GOT3 (cell line): ENCODE measurements at places on chromosomes 7 and 10.

DNA sequence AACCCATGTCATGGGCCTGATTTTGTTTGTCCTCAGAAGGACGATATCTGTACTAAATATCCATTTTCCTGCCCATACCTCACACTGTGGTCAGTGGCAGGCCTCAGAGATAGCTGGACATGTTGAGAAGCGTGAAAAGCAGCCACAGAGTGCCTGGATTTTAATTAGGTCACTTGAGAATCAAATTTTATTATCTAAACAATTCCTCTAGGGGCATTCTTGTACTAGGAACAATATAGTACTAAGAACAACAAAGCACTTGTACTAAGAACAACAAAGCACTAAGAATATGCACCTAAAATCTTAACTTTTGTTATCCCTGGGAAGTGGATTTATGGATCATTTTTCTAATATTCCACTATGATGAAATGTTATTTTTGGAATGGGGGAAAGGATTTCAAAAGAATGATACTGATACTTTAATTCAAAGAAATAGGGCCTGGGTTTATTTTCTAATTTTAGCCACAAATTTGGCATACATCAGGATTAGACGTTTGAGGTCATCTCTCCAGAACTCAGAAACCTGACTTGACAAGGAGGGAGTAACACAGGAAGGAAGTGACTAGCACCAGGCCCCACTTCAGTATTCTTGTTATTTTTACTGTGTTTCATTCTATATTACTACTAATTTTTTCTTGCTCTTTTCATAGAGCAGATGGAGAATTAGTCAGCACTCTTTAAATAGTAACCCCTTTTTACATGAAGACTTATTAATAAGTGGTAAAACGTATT is 112.2 kb downstream of the EXOC4 start:
- no peak for DNase-seq

DNA sequence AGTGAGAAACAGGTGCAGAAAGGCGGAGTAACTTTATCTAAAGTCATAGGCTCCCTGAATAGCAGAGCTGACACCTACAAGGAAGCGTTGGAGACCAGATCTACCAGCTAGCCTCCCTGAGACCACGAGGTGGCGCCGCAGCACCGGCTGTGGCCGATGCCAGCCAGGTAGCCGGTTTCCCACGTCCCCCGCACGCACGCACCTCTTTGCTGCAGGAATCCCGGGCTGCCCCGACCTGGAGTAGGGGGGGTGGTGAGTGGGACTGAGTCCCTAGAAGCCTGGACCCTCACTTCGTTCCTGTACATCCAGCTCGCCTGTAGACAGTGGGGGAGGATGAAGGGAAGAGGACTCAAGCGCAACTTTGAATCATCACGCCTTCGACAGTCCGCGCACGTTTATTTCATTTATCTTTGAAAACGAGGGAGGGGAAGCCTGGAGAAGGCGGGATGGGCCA is 3.7 kb downstream of the ELOVL3 start:
- peak; percentile 22 for DNase-seq

- DNase-seq: no peak
Observed at GRCh38 chr10:122422266-122422989, 32.0 kb upstream of the ARMS2 start.

DNA sequence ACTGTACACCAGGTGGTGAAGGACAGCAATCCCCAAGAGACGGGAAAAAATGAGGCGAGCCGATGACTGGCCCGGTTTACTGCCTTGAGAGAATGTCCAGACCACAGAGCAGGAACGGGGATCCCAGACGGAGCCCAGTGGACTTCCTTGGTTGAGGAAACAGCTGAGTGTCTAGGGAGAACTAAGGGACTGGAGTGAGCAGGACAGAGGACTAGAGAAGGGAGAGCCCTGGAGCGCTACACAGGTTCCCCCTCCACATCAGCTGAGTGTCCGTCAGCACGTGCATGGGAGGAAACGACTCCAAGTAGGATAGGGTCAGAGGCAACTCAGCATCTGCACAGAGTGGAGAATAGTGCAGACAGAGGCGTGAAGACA is 7.1 kb upstream of the WDR86 start:
- DNase-seq: no peak

DNA sequence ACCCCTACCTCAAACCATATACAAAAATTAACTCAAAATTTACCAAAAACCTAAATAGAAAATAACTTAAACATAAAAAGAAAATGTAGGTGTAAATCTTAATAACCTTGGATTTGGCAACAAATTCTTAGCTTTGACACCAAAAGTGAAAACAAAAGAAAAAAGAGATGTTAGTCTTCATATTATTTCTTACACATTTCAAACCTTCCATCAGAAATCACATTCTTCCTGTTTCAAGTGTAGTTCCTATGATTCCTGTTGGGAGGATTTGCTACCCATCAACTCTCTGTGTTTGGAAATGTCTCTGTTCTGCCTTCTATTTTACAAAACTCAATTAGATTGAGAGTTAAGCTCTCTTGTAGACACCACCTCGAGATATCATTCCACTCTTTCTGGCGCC is 62.0 kb downstream of the GNA12 start:
- DNase-seq: no peak

GRCh38 chr10:104680467-104681401 is 39.6 kb downstream of the SORCS3 start:
- DNase-seq: no peak

DNA sequence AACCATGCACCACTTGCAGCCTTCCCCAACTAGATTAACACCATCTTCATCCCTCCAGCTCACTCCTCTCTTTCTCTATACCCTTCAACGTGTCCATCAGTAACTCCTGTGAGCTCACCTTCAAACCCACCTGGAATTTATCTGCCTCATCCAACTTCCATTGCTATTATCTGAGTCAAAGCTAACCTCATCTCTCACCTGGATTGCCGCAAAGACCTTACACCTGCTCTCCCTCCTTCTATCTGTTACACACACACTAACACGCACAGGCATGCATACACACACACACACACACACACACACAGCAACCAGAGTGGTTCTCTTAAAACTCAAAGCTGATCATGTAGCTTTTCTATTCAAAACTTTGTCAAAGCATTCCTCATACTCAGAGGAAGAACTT is 3.8 kb upstream of the TFEC start:
- no peak for DNase-seq

- DNase-seq: no peak
Observed at GRCh38 chr10:88647061-88647615, 17.1 kb upstream of the LIPF start.

DNA sequence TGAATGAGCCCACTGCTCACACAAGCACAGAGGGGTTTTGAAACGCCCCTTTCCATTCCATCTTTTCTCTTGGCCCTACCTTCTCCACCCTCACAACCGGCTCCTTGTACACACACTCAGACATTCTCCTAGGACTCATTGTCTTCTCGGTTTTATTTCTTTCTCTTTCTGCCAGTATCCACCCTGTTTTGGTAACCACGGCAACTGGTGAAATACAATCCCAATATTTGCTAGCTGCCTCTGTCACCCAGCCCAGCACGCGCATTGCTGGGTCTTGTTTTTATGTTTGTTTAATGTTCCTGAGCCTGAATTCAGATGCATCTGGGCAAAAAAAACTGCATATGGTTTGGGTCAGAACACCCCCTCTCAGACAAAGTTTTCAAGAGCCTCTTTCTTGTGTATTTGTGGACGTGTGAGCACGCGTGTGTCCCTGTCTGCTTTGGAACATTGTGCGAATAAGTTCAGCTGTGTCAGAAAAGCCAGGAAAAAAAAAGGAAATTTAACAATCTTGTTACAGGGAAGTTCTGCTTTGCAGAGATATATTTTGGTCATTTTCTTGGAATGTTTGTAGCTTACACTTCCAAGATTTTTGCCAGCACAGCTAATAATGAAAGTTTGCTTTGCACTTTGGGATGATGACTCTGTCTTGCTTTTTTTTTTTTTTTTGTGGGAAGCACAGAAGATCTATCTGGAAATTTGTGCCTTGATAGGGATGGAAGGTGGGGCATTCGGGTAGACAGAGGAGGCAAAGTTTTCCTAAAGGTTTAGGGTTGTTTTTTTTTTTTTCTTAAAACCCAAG is 225.9 kb downstream of the TRIL start:
- peak; percentile 34 for DNase-seq

DNA sequence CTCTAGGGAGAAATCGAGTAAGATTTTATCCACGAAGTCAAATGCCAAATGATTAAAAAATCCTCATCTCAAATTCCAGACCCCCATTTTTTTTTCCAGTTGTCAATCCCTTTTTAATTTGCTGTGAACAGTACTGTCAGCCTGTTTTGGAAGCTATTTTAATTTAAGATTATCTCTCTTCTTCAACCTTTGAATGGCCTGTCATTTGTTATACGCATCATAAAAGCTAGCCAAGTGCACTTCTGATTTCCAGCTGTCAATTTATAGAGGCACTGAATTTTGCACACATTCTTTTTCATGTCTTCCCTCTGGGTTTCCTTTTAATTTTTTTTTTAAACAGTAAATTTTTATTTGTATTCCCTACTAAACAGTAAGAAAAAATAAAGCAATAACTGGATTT is 336.4 kb upstream of the HGF start:
- DNase-seq: no peak

DNA sequence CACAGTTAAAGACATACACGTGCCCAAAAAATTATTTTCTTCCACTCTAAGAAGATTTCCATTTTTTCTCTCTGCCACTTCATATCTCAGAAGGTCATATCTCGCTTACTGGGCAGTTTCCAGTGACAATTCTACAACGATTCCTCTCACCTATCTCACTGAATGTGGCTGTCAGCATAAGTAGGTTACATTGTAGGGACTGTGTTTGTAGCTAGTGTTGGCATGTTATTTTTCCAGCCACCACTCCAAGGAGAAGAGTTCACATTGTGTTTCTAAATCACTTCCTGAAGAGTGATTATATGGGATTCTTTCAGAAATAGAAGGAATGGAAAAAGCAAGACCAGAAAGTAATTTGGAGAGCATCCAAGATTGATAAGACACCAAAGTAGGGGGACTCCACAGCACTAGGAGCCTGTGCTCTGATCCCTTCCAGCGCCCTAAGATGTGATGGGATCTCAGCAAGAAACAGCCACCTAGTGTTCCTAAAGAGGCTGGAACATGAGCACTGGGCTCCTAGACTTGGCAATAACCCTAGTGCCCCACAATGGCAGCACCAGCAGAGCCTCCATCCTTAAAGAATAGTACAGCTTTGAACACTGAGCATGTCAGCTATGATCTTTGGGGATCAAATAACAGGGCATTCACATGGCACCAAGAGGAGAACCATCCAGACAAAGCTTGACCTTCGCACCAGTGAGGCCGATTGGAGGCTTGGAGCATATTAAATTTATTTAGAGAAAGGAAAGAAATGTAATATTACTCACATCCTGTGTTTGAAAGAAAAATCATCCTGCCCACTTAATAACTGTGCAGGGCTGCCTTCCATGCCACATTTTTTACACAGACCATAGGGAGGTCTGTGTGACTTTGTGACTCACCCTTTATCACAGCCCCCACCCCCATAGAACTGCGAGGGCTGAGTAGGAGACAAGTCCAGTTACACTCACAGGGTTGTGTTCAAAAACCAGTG is 51.8 kb downstream of the CAV1 start:
- peak; percentile 33 for DNase-seq

GRCh38 chr7:52876402-52876801 is 159.0 kb upstream of the POM121L12 start:
- no peak for DNase-seq

DNA sequence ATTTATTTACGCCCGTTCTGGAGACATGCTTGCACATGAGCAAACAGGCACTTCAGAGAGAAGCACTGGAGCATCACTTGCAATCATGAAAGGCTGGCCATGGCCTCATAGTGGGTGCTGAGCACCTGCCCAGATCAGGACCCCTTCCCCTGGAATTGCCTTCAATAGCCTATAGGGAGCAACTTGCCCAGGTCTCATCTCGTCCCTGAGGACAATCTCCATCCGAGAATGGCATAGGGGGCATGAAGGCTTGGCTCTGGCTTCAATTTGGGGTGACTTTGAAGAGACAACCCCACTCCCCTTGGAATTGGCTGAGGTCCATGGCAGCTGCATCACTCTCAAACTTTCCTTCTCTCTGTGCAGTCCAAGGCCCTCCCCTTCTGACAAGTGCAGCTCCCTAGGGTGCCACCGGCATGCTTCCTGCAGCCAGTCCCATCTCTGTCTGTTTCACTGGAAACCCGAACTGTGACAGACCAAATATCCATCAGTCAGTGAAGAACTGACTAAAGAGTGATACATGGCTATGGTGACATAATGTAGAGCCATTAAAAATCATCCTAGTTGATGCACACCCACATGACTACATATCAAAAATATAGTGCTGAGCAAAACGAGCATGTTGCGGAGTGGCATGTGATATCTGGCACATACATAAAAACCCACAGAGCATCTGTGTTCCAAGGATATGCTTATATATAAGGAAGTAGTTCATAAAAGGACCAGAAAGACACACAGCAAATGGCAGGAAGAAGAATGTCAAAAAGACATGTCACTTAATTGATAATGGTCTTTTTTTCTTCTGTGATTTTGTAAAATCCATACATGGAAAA is 12.4 kb downstream of the GDF2 start:
- no peak for DNase-seq

DNA sequence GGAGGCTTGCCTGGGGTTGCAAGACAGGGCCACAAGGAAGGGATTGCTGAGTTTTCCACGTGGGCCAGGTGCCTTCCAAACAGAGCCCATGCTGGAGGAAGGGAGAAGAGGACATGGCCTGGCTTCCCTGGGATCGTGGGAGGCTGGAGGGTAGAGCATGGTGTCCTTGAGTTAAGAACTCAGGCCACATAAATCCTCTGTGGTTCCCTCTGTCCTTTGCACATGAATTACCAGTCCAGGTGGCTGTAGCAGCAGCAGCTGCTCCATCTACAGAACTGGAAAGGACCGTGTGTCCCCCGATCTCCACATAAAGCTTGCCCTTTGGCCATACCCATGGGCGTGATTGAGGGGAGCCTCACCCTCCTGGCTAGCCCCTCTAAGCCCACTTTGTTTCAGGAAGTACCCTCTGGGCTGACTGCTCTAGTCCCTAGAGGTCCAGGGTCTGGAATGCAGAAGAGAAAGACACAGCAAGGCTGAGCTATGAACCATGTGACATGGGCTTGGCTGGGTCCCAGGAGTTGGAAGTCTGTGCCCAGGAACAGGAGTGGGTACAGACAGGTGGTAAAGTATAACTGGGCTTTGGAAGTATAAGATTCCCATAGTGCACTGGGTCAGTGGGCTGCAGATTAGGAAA is 84.9 kb downstream of the C10orf105 start:
- no peak for DNase-seq

DNA sequence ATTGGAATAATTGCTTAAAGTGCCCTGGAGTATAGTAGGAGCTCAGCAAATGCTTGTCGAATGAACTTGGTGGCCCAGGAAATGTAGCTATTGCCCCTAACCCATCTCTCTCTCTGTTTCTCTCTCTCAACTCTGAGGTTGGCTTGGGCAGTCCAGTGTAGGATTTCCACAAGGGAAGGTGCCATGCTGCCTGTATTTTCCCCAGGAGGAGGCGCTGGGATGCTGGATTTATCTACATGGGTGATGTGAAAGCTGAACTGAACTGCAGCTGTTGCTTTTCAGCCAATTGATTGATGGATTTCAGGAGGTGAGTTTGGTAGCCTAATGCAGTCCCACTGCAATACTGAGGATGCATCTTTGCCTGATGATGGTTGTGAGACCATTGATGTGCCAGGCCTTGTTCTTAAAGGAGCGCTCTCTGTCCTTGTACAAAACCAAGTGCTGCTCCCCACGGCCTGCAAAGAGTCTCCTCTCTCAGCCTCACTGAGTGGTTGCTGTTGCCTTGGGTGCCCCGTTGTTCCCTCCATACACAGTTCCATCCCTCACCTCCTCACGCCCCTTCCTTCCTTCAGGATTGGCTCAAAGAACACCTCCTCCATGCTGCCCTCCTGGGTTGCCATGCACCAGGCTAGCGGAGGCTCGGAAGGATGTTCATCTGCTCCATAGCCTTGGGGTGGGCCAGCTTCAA is 200.6 kb downstream of the GLRX3 start:
- DNase-seq: no peak

- DNase-seq: no peak
Observed at GRCh38 chr7:446289-446935, 73.2 kb downstream of the PDGFA start.
